ENCODE measurements at places on chromosomes 13 and 19. TPM values are rescaled to one million over a fixed set of nuclear protein-coding genes. Genes with fewer than 3 reads are reported as not detected.

DNA sequence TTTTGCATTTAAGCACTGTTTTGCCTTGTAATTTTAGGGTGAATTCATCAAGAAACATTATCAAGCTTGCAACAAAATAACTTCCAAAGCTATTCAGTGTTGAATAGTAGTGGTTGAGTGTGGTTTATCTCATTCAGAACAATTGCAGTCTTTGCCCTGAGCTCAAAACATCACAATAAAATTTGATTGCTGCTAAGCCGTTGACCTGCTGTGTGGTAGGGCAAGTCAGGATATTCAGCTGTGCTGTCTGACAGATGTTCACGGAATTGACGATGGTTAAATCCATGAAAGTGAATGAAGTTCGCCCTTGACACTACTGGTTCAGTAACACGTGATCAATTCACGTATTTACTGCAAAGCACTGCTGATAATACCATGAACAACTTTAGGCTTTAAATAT is 66.9 kb downstream of the GJA3 start:
- no peaks in the 10 kb centered on the region for H3K36me3 ChIP-seq
- DNase-seq: no peak
- H3K4me1 ChIP-seq: no peaks in the 10 kb centered on the region
- H3K4me3 ChIP-seq: no peak overlapping the region
- H3K27me3 ChIP-seq: no peaks in the 10 kb centered on the region
- H3K27ac ChIP-seq: no peak overlapping the region

GRCh38 chr19:2324220-2324948 is 4.0 kb downstream of the LSM7 start:
- DNase-seq: no peak
- H3K27ac ChIP-seq: peak overlapping the region; percentile 61
- no peaks in the 10 kb centered on the region for H3K27me3 ChIP-seq
- H3K4me1 ChIP-seq: peaks cover 34% of the 10 kb centered on the region
- peak overlapping the region; percentile 48 for H3K4me3 ChIP-seq

GRCh38 chr19:54448040-54448773 is 792 bp upstream of the LENG8 start:
- H3K4me1 ChIP-seq: peaks cover 46% of the 10 kb centered on the region
- H3K27ac ChIP-seq: peak overlapping the region; percentile 99
- no peak for DNase-seq
- H3K36me3 ChIP-seq: peaks cover 2% of the 10 kb centered on the region
- peaks cover 3% of the 10 kb centered on the region for H3K27me3 ChIP-seq
- H3K4me3 ChIP-seq: peak overlapping the region; percentile 100

- H3K27ac ChIP-seq: peak overlapping the region; percentile 100
- H3K27me3 ChIP-seq: no peaks in the 10 kb centered on the region
- peak; percentile 98 for DNase-seq
- H3K36me3 ChIP-seq: peaks cover 19% of the 10 kb centered on the region
These were observed 540 bp upstream of the ZFP36 start for GRCh38 chr19:39405958-39406655.

DNA sequence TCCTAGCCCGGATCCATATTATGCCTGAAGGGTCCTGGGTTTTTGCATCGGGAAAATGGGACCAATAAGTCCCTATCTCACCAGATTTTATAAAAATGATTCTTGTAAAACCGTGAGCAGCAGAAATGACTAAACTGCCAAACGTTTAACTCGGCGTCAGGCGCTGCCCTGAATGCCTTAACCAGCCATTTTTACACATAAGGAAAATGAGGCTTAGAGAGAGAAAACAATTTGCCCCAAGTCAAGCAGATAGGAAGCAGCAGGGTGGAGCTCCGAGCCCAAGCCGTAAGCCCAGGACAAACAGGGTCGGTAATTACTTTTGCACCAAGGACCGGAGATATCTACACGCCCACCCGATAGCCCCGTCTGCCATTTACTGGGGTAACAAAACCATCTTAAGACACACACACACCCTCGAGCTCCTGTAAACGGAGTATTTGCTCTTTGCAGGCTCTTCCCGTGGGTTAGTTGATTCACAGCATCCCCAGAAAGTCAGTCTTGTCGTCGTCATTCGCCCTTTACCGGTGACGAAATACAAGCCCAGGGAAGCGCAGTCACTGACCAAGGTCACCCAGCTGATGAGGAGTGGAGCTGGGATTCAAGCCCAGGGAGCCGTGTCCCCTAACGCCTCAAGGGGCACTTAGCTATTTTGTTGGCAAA is 16.0 kb upstream of the MRI1 start:
- H3K4me3 ChIP-seq: peak overlapping the region; percentile 87
- no peaks in the 10 kb centered on the region for H3K27me3 ChIP-seq
- DNase-seq: peak; percentile 28
- H3K27ac ChIP-seq: peak overlapping the region; percentile 92
- H3K4me1 ChIP-seq: peaks cover 33% of the 10 kb centered on the region

GRCh38 chr19:47891622-47891922 is 5.5 kb upstream of the SULT2A1 start:
- H3K27ac ChIP-seq: no peak overlapping the region
- H3K4me1 ChIP-seq: no peaks in the 10 kb centered on the region
- H3K36me3 ChIP-seq: no peaks in the 10 kb centered on the region
- no peaks in the 10 kb centered on the region for H3K27me3 ChIP-seq
- H3K4me3 ChIP-seq: no peak overlapping the region
- no peak for DNase-seq

- peaks cover 18% of the 10 kb centered on the region for H3K4me1 ChIP-seq
- peaks cover 19% of the 10 kb centered on the region for H3K36me3 ChIP-seq
- no peaks in the 10 kb centered on the region for H3K27me3 ChIP-seq
- DNase-seq: no peak
- H3K4me3 ChIP-seq: no peak overlapping the region
- no peak overlapping the region for H3K27ac ChIP-seq
These were observed 47.1 kb downstream of the LNX2 start for GRCh38 chr13:27573265-27573664.

DNA sequence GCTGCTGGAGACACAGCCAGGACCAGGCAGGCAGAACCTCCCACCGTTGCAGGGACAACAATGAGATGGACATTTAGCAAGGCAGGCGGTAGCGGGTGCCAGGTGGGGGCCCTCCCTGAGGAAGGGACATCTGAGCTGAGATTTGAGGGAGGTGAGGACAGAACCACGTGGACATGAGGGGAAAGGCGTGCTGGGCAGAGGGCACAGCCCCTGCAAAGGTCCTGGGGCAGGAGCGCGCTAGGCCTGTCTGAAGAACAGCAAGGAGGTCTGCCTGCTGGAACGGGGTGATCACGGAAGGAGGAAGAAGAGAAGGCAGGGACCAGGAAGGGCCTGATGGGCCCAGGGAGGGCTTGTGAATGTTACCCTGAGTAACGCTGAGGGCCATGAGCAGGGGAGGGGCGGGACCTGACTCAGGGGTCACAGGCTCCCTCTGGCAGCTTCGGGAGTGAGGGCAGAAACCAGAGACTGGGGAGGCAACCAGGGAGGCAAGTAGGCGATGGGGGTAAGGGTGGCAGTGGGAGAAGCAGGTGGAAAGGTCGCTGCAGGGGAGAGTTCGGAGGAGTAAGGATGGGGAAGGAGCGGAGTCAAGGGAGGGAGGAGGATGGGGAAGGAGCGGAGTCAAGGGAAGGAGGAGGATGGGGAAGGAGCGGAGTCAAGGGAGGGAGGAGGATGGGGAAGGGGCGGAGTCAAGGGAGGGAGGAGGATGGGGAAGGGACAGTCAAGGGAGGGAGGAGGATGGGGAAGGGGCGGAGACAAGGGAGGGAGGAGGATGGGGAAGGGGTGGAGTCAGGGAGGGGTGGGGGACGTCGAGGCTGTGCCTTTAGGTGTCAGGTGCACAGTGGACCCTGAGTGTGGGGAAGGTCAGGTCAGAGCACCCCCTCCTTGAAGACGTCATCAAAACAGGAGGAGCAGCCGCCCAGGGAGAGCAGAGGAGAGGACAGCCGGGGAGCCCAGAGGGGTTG is 15.7 kb upstream of the B3GNT3 start:
- H3K36me3 ChIP-seq: peaks cover under 1% of the 10 kb centered on the region
- H3K27me3 ChIP-seq: no peaks in the 10 kb centered on the region
- peak overlapping the region; percentile 39 for H3K4me3 ChIP-seq
- H3K4me1 ChIP-seq: peaks cover 23% of the 10 kb centered on the region

DNA sequence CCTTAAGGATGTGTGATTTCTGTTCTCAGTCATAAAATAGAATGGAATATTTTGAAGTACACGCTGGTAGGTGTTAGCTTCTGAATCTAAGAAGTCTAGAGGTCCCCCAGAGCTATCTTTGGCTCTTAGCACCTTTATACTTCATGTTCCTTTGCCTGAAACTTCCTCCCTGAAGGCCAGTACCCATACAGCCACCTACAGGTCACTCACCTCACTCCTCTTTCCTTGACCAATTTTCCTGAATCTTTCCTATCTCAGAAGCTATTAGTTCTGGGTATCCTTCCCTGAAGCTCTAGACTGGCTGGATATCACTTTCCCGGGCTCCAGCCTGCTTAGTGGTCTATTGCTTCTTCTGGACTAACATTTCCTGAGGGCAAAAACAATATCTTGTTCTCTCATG is 93.4 kb upstream of the EDNRB start:
- H3K4me1 ChIP-seq: no peaks in the 10 kb centered on the region
- no peak overlapping the region for H3K4me3 ChIP-seq
- no peak overlapping the region for H3K27ac ChIP-seq
- no peaks in the 10 kb centered on the region for H3K36me3 ChIP-seq

GRCh38 chr13:33860526-33860925 is 42.6 kb downstream of the RFC3 start:
- no peaks in the 10 kb centered on the region for H3K27me3 ChIP-seq
- H3K4me3 ChIP-seq: no peak overlapping the region
- H3K27ac ChIP-seq: no peak overlapping the region
- DNase-seq: no peak

GRCh38 chr13:105915146-105915850 is 620.2 kb downstream of the EFNB2 start:
- no peak overlapping the region for H3K27ac ChIP-seq
- peaks cover 11% of the 10 kb centered on the region for H3K27me3 ChIP-seq
- peaks cover under 1% of the 10 kb centered on the region for H3K4me1 ChIP-seq
- H3K4me3 ChIP-seq: no peak overlapping the region
- no peaks in the 10 kb centered on the region for H3K36me3 ChIP-seq

- H3K4me1 ChIP-seq: no peaks in the 10 kb centered on the region
- no peak for DNase-seq
- H3K4me3 ChIP-seq: no peak overlapping the region
- peaks cover 13% of the 10 kb centered on the region for H3K27me3 ChIP-seq
These were observed 44.2 kb upstream of the RNF113B start for GRCh38 chr13:98221234-98221633.

GRCh38 chr19:33703438-33703750 is 81.6 kb downstream of the CHST8 start:
- H3K27ac ChIP-seq: no peak overlapping the region
- no peak overlapping the region for H3K4me3 ChIP-seq
- H3K4me1 ChIP-seq: no peaks in the 10 kb centered on the region
- peaks cover 11% of the 10 kb centered on the region for H3K27me3 ChIP-seq
- peak; percentile 59 for DNase-seq

DNA sequence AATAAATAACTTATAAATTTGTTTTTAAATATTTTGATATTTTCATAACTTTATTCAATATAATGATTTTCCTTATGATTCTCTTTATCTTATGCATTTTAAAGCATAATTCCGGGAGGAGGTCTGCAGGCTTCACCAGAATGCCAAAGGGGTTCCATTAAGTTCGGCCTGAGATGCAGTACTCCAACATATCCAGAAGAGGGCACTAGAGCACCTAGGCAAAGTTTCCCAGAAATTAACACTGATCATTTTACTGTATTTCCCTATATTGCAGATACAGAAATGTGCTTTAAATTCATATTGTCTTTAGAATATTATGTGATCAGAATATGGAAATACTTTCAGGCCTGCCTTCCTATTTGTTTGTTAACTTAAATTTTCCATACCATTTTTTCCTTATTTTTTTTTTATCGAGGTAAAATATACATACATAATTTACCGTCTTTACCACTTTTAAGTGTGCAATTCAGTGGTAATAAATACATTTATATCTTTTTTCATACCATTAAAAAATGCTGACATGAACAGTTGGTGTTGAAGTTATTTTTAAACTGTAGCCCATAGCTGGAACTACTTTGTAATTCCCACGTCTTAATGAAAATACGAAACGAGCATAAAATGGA is 58.9 kb upstream of the TM9SF2 start:
- peak; percentile 73 for DNase-seq
- H3K27ac ChIP-seq: no peak overlapping the region
- H3K4me1 ChIP-seq: peaks cover 6% of the 10 kb centered on the region
- H3K36me3 ChIP-seq: no peaks in the 10 kb centered on the region
- no peaks in the 10 kb centered on the region for H3K27me3 ChIP-seq
- no peak overlapping the region for H3K4me3 ChIP-seq

- no peaks in the 10 kb centered on the region for H3K27me3 ChIP-seq
- H3K4me1 ChIP-seq: no peaks in the 10 kb centered on the region
- H3K27ac ChIP-seq: no peak overlapping the region
- H3K36me3 ChIP-seq: no peaks in the 10 kb centered on the region
These were observed 762.2 kb downstream of the EFNB2 start for GRCh38 chr13:105773241-105773640.

- H3K27ac ChIP-seq: peak overlapping the region; percentile 88
- DNase-seq: no peak
- H3K4me3 ChIP-seq: peak overlapping the region; percentile 91
- no peaks in the 10 kb centered on the region for H3K27me3 ChIP-seq
- peaks cover 36% of the 10 kb centered on the region for H3K4me1 ChIP-seq
These were observed 1.8 kb upstream of the ATP11A start for GRCh38 chr13:112687836-112688559.

DNA sequence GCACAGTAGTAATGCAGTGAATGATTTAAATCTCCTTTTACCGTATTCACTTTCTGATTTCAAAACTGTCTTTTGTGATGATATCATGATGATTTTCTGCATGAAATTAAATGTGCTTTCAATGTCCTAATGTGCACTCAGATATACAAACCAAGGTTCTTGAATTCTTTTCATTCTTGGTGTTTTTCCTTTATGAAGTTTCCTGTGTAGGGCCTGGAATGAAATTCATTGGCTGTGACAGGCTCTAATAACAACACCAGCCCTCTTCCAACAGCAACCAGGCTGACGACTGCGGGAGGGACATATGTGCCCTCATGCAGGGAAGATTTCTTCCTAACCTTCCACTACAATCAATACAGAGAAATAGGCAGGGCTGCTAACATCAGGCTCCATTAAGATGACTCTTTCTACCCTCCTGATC is 1052.0 kb downstream of the DIAPH3 start:
- no peak for DNase-seq
- H3K27ac ChIP-seq: no peak overlapping the region
- H3K36me3 ChIP-seq: no peaks in the 10 kb centered on the region
- no peaks in the 10 kb centered on the region for H3K27me3 ChIP-seq
- no peaks in the 10 kb centered on the region for H3K4me1 ChIP-seq

CYP2S1 gene
- not detected for total RNA-seq

LSR gene
- total RNA-seq: 57.4 TPM

TPRX2 gene
- total RNA-seq: not detected

TRIP10 gene
- total RNA-seq: 5.3 TPM

LILRB5 gene
- total RNA-seq: 0.22 TPM

LRRC25 gene
- 0.16 TPM for total RNA-seq

FAM124A gene
- not detected for total RNA-seq

SMIM44 gene
- total RNA-seq: not detected

ZNF492 gene
- total RNA-seq: 1.3 TPM
